ENCODE measurements at places on chromosomes 6 and 20.

DNA sequence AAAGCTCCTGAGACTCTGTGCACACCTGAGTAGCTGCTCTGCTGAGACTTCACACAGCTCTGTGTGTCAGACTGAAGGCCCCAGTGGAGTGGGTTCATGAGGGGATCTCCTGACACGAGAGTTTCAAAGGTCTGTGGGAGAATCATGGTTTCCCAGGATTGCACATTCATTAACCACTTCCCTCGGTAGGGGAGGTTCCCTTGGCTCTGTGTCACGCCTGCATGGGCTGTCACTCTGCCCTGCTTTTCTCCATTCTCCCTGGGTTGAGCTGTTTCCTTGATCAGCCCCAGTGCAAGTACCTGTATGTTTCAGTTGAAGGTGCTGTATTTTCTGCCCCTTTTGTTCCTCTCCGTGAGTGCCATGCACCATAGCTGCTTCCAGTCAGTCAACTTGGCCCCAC is 236.9 kb downstream of the EPM2A start:
- no peak for DNase-seq

DNA sequence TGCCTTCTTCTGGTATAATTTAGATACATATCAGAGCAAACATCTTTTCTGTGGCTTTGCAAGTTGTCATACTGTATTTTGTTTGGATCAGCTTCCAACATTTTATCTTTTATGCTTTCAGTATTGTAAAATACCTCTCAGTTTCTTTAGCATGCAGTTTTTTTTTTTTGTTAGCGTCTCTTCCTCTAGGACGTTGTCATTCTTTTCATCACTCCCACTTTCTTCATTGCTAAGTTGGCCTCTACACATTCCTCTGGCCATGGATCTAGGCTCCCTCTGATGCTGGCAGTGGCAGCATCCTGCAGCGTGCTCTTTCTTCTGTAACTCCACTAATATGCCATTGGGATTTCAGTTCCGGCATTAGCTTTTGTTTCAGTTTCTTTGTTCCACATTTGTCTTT is 21.7 kb downstream of the RPRD1B start:
- no peak for DNase-seq

- DNase-seq = no peak
Observed at GRCh38 chr6:35327349-35328027, 14.9 kb upstream of the PPARD start.

GRCh38 chr20:1946442-1946761 is 47.5 kb downstream of the PDYN start:
- DNase-seq = no peak

DNA sequence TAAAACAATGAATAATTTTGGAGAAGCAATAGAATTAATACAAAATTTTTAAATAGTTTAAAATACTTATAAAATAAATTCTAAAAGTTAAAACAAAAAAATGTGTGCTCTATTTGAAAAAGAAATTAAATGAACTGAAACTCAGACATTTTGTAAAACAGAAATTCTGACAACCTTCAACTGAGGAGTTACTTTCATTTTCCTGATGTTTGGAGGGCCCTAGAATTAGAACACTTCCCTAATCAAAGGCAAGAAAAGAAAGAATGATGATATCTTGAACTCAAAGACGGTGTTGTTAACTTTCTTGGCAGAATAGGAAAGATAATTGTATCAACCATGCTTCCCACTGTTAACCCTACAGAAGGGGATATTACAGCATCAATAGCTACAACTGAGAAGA is 27.9 kb downstream of the SNX14 start:
- no peak for DNase-seq

- no peak for DNase-seq
Observed at GRCh38 chr20:60816901-60817300, 435.2 kb upstream of the CDH4 start.

- no peak for DNase-seq
Observed at GRCh38 chr6:11380969-11381744, 148.7 kb upstream of the NEDD9 start.

- DNase-seq = no peak
Observed at GRCh38 chr6:133835901-133836300, 53.0 kb upstream of the TCF21 start.

DNA sequence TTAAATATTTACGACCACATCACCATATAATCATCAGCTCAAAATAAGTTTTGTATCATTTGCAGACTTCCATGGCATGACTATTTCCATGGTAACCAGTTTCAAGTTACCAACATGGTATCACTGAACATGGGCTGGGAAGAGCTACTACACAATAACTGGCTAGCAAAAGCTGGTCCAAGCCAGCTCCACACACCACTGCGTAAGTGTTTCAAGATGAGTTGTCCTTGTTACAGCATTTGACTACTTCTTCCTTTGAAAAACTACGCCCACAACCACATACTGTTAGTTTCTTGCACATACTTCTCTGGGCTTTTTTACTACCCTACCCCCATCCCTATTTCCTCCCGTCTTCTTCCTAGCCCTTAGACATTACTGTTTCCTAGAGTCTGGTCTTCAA is 8.5 kb downstream of the CD164 start:
- no peak for DNase-seq

DNA sequence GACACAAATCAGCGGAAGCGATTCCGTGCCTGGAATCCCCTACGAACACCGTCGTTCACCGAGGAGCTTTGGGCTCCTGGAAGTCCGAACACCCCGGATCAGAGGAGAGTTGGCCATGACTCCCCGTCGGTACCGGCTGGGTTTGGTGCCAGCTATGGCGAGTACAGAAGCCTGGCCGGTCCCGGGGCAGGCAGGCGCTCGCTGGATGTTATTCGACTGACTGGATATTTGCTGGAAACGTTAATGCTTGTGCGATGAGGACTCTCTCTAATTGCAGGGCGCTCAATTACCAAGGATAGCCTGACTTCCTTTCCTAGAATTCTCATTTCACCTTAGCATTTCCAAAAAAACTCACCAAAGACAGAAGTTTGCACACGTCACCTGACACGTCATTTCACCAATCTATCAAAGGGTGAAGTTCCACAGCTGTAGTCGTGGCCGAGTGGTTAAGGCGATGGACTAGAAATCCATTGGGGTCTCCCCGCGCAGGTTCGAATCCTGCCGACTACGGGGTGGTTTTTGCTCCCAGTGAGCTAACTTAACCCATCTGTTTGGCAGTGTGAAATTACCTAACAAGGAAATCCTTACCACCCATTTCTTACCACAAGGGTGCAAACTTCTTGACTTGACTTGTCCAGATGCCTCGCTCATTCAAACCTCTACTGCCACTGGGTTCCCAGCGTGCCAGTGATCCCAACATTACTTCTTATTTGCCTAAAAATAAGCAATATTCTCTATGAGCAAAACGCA is 22.7 kb upstream of the ZNF184 start:
- DNase-seq = no peak

- no peak for DNase-seq
Observed at GRCh38 chr20:63821811-63822210, 9.3 kb downstream of the ZBTB46 start.

All from right atrium auricular region (tissue), 2 donors.